Mesothelial cell of epicardium (in vitro differentiated cells): ENCODE measurements at places on chromosomes 11 and 22. TPM values are rescaled to one million over a fixed set of nuclear protein-coding genes. Genes with fewer than 3 reads are reported as not detected.

The EXPH5 gene
- 27.2 to 30.5 TPM (median 28.2 TPM) in 3 replicates for total RNA-seq

DNA sequence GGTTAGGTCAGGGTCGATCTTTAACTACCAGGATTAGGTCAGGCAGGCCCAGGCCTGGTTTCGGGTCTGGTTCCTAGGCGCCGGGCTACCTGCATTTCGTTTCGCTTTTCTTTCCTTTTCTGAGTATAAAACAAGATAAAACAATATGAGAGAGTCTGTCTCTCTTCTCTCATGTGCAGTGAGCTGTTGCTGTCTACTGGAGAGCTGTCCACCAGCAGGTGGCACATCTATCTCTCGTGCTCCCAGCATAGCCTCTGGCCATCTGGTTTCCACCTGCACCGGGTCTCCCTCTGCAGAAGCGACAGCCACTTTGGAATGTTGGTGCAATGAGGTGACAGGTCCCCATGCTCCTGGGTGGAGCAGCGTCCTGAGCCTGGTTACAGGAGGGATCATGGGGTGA lies 27.6 kb downstream of the RIBC2 start:
- DNase-seq = no peak
- H3K4me3 ChIP-seq = no peak overlapping the region
- H3K4me1 ChIP-seq = peaks cover 33% of the 10 kb centered on the region
- peak overlapping the region; percentile 88 for H3K27ac ChIP-seq
- no peaks in the 10 kb centered on the region for H3K27me3 ChIP-seq
- H3K36me3 ChIP-seq = no peaks in the 10 kb centered on the region

The SREBF2 gene
- 127 to 130 TPM (median 129 TPM) in 3 replicates for total RNA-seq

DNA sequence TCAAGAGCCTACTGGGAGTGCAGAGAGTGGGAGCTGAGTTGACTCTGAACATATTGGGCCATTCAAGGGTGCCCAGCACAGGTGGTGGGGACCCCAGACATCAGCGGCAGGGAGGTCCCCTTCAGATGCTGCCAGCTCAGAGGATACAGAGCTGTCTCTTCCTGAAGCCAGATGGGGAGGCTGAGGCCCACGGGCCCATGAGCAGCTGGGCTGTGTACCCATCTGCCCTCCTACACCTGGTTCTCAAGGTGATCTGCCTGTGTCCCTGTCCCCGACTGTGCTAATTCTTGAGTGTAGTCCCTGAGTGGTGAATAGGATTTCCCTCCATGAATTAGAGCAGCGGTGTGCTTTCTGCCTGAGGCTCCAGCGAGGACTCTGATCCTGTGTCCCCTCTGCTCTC lies 76.3 kb downstream of the MICAL2 start:
- H3K27ac ChIP-seq = no peak overlapping the region
- no peak for DNase-seq

GRCh38 chr22:32803020-32803737 lies 1.7 kb downstream of the TIMP3 start:
- H3K4me1 ChIP-seq = peaks cover 42% of the 10 kb centered on the region
- H3K27me3 ChIP-seq = no peaks in the 10 kb centered on the region
- DNase-seq = no peak
- peak overlapping the region; percentile 35 for H3K27ac ChIP-seq

DNA sequence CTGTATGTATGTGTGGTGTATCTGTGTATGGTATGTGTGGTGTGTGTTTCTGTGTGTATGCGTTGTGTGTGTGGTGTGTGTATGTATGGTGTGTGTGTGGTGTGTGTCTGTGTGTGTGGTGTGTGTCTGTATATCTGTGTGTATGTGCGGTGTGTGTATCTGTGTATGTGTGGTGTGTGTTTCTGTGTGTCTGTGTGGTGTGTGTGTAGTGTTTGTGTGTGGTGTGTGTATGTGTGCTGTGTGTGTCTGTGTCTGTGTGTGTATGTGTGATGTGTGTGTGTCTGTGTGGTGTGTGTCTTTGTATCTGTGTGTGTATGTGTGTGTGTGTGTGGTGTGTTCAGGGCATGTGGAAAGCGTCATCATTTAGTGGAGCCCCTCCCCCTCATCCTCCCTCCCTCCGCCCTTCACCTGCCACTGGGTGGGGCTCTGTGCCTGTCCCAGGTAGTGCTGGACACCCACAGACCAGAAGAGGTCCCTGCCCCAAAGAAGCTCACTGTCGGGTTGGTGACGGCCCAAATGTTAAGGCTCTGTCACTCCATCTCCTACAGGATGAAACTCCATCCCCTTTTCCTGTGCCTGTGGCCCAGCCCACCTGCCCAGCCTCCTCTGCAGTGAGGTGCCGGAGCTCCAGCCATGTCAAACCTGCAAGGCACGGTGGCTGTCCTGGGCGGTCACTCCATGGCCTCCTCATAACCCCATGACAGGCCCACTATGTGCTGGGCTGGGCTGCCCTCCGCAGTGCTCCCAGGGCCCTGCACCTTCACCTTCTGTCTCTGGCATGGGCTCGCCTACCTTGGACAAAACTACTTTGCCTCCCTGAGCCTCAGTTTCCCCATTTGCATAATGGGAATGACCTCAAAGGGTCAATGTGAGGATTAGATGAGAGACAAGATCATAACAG lies 23.4 kb upstream of the SHISAL1 start:
- peaks cover 17% of the 10 kb centered on the region for H3K27me3 ChIP-seq
- peaks cover 8% of the 10 kb centered on the region for H3K4me1 ChIP-seq
- H3K27ac ChIP-seq = no peak overlapping the region
- no peak overlapping the region for H3K4me3 ChIP-seq

The SLC6A5 gene
- total RNA-seq = not detected in 3 replicates

The IFTAP gene
- 31.7 to 40.5 TPM (median 34.0 TPM) in 3 replicates for total RNA-seq

DNA sequence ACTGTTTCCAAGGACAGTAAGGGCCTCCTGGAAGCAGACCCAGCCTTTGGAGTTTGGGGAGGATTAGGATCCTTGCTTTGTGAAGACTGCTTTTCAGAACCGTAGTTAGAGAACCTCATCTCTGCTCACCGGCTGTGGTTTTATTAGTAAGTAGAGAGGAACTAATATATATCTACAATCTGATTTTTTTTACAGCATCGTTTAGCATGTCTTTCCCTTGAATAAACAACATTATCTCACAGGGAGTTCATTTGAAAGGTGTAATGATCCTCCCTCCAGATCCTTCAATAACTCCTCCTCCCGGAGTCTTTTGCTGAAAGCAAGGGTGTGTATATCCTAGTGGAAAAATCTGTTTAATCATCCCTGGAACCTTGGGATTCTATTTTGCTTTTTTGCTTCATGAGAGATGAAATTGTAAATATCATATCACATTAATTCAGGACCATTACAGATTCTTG lies 132.7 kb downstream of the DBX1 start:
- H3K4me3 ChIP-seq = peak overlapping the region; percentile 56
- DNase-seq = no peak
- peak overlapping the region; percentile 95 for H3K27ac ChIP-seq
- H3K36me3 ChIP-seq = no peaks in the 10 kb centered on the region
- no peaks in the 10 kb centered on the region for H3K27me3 ChIP-seq
- peaks cover 83% of the 10 kb centered on the region for H3K4me1 ChIP-seq

The FGF3 gene
- not detected in 3 replicates for total RNA-seq

The CLDN5 gene
- total RNA-seq = not detected in 3 replicates

DNA sequence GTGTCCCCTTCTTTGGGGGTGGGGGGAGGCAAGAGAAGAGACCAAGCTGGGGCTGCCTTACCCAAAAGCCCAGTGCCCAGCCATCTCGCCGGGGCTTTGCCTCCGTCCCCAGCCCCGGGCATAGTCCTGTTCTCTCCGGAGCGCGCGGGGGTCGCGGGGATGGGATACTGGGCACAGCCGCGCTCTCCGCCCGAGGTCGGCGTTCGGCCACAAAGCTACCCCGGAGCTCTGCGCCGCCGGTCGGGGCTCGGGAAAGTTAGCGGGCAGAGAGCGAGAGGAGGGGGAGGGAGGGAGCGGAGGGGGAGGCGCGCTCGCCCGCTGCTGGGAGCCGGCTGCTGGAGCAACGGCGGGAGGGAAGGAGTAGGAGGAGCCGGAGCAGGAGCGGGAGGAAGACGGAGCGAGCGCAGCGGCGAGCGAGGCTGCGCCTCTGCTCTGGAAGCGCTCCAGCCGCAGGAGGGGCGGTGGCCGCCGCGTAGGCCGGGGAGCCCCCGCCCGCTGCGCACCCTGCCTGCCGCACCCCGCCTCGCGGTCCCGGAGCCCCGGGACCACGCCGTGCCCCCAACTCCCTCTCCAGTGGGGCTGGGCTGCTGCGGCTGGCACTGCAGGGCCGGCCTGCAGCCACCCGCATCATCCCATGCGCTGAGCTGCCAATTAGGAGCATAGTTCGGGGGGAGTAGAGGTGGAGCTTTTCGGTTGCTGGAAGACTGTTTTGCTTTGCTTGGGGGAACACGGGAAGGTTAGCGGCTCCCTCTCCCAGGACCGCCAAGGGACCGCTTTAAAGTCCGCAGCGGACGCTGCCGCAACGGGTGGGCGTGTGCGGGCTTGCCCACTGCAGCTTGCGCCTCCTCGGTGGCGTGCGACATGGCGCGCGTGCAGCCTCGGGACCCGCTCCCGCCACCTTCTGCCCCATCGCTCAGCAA lies at the start of gene SCN4B:
SCN4B (minus strand) TSS at position 272 of the 920 bp plus-strand sequence; CDS start at position 122, 150 bp downstream.
- H3K4me1 ChIP-seq = peaks cover 19% of the 10 kb centered on the region
- DNase-seq = peak; percentile 60
- no peak within 1 kb of the TSS for H3K27ac ChIP-seq
- peak within 1 kb of the TSS; percentile 67 for H3K4me3 ChIP-seq
- peaks cover 98% of the 10 kb centered on the region for H3K27me3 ChIP-seq

DNA sequence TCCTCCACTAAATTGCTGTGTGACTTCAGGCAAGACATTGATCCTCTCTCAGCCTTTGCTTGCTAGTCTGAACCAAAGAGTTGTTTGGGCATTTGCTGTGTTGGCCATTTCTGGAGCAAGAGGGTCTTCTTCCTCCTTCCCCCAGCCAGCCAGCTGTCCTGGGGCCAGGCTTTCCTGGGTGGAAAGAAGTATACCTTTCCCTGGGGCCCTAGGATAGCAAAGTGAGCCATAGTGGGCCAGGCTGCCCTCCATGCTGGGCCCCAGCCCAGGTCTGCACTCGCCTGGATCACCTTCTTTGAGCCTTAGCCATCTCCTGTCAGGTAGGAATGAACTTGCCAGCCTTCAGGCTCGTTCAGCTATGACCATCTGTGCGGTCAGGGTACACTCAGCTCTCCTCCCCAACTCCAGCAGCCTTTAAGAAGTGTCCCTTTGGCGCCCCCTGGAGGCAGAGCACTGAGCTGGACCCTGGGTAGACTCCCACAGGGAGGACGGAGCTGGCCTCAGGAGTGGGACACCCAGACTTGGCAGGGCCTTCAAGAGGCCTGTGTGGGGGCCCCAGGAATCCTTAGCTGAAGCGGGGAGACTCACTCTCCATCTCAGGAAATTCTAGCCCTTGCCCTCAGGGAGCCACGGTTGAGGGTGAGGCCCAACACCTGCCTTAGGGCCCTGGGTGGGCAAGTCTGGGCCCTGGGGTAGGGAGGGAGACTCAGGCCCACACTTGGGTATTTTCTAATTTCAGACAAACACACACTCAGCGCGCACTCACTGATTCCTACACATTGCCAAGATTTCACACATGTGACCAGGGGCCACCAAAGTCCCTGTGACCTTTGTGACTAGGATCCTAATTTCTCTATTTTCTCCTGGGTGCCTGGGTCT lies 35.6 kb upstream of the TPBGL start:
- no peak overlapping the region for H3K4me3 ChIP-seq
- H3K4me1 ChIP-seq = no peaks in the 10 kb centered on the region
- H3K27me3 ChIP-seq = peaks cover 9% of the 10 kb centered on the region
- no peaks in the 10 kb centered on the region for H3K36me3 ChIP-seq
- no peak overlapping the region for H3K27ac ChIP-seq
- DNase-seq = peak; percentile 70

The NELL1 gene
- 1.7 to 2.8 TPM (median 2.6 TPM) in 3 replicates for total RNA-seq

The CCDC83 gene
- not detected in 3 replicates for total RNA-seq

DNA sequence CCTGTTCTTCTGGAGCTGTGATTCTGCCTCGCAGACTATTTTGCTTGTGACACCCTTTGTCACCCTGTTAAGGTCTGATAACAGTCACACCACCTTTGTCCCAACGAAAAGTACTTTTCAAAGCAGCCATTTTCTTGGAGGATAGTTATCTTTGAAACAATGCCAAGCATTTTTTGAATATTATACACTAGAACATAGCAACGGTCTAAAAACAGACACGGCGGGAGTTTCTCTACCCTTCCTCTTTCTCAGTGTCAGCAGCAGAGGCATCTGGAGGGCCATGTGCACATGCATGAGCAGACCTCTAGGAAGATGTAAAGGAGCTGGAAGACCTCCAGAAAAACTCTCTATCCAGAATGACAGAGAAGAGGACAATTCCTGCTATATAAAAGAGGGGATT lies 86.5 kb downstream of the TRPC6 start:
- no peaks in the 10 kb centered on the region for H3K4me1 ChIP-seq
- no peak overlapping the region for H3K27ac ChIP-seq
- no peaks in the 10 kb centered on the region for H3K27me3 ChIP-seq

GRCh38 chr22:41380993-41381328 lies 781 bp upstream of the TEF start:
- no peak for DNase-seq
- peak overlapping the region; percentile 77 for H3K4me3 ChIP-seq
- H3K27ac ChIP-seq = peak overlapping the region; percentile 99
- no peaks in the 10 kb centered on the region for H3K36me3 ChIP-seq

GRCh38 chr11:107741044-107741823 lies 29.4 kb upstream of the SLN start:
- no peak overlapping the region for H3K4me3 ChIP-seq
- no peak for DNase-seq
- no peaks in the 10 kb centered on the region for H3K27me3 ChIP-seq
- H3K27ac ChIP-seq = no peak overlapping the region

GRCh38 chr11:2776351-2777061 lies 76.7 kb upstream of the KCNQ1OT1 start:
- peak; percentile 31 for DNase-seq
- no peaks in the 10 kb centered on the region for H3K36me3 ChIP-seq
- peaks cover 37% of the 10 kb centered on the region for H3K4me1 ChIP-seq
- H3K27me3 ChIP-seq = peaks cover 3% of the 10 kb centered on the region

GRCh38 chr11:14273895-14274294 lies 85.1 kb downstream of the RRAS2 start:
- no peak overlapping the region for H3K4me3 ChIP-seq
- H3K36me3 ChIP-seq = peaks cover 18% of the 10 kb centered on the region
- peaks cover 7% of the 10 kb centered on the region for H3K4me1 ChIP-seq
- no peak for DNase-seq

DNA sequence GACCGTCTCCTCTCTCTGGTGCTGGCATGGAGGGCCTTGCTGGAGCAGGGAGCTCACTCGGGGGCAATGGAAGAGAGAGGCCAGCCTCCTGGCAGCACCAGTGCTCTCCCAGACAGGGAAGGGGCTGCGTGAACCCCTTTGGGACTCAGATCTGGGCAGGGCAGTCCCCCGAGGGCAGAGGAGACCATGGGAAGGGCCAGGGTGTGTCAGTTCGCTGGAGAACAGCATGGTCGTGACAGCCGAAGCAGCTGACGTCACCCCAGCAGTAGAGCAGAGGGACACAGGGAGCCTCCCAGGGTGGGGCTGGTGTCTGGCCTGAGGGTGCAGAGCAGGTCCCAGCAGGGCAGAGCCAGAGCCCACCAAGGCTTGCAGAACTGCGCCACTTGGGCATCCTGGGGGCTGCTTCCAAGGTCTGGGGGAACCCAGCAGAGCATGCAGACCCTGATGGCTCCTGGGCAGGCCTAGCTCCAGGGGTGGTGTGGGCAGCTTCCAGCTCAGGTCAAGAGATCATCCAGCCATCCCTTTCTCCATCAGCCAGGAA lies 71.0 kb upstream of the KCNQ1OT1 start:
- peaks cover 7% of the 10 kb centered on the region for H3K4me1 ChIP-seq
- no peak for DNase-seq
- H3K27ac ChIP-seq = no peak overlapping the region
- no peak overlapping the region for H3K4me3 ChIP-seq
- peaks cover 3% of the 10 kb centered on the region for H3K27me3 ChIP-seq
